CD14-positive monocyte (primary cell): ENCODE measurements at places on chromosomes 12 and 14.

- no peak for DNase-seq
Measured at GRCh38 chr14:40003773-40004172, 571.5 kb upstream of the FBXO33 start.

DNA sequence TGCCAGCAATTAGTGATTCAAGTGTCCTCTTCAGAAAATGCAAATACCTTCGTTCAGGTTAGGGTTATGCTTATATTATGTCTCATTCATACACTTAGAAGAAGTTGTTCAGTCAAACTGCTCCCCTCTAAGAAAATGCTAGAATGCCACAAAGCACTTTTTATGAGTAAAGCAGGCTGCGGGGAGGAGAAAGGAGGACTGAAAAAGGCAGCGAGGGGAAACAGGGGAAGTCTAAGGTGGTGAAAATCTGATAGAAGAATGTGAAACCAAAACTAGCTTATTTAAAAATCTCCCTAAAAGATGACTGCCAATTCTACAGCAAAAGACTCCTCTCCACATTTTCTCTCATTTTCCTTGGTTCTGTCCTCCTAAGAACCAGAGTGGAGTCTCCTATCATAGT is 70.1 kb downstream of the PRKD1 start:
- DNase-seq: no peak

DNA sequence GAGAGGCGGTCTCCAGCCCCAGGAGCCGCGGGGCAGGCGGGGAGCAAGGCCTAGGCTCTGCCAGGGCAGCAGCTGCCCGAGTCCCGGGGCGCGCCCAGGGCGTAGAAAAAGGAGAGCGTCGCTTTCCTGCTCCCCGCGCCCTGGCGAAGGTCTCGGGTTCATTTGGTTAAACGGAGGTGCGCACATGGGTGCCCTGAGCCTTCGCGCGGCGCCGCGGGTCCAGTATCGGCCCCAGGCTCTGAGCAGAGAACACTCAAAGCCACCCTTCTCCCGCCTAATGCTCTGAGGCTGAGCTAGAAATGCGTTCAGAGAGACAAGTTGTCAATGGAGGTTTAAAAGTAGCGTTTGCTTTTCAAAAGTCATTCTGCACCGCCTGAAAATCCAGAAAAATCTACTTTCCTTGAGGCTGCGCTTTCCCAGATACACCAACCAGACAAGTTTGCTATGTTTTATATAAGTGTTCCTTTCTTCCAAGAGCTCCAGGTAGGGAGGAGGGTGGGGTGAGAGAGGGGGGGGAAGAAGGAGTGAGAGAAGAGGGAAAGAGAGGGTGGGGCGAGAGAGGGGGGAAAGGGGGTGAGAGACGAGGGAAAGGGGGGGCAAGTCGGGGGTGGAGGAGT is 1.5 kb downstream of the TMEM132C start:
- DNase-seq: no peak

DNA sequence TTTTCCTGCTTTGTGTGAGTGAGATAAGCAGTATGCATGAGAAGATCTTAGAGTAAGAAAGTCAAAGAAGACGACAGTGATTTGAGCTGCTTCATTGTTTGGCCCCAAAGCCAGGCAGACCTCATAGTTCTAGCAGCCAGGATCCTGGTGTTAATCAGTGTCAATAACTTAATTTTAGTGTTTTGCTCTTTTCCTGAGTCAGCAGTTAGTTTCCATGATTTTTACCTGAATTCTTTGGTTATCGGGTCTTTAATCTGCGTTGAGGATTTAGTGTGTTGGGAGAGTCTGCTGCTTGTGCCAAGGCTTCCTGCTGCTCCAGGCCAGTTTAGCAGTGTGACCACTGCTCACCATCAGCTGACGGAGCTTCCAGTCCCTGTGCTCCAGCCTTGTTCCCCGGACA is 241.6 kb upstream of the SOX5 start:
- no peak for DNase-seq

GRCh38 chr12:73598626-73599025 is 939.0 kb upstream of the ATXN7L3B start:
- no peak for DNase-seq

GRCh38 chr12:2551412-2551900 is 243.3 kb upstream of the FKBP4 start:
- peak; percentile 92 for DNase-seq

- DNase-seq: no peak
Measured at GRCh38 chr12:45975506-45975905, 14.9 kb downstream of the SCAF11 start.

GRCh38 chr12:93573552-93574223 is 1.2 kb downstream of the SOCS2 start:
- peak; percentile 57 for DNase-seq

GRCh38 chr12:104399740-104400612 is 56.8 kb upstream of the CHST11 start:
- no peak for DNase-seq

DNA sequence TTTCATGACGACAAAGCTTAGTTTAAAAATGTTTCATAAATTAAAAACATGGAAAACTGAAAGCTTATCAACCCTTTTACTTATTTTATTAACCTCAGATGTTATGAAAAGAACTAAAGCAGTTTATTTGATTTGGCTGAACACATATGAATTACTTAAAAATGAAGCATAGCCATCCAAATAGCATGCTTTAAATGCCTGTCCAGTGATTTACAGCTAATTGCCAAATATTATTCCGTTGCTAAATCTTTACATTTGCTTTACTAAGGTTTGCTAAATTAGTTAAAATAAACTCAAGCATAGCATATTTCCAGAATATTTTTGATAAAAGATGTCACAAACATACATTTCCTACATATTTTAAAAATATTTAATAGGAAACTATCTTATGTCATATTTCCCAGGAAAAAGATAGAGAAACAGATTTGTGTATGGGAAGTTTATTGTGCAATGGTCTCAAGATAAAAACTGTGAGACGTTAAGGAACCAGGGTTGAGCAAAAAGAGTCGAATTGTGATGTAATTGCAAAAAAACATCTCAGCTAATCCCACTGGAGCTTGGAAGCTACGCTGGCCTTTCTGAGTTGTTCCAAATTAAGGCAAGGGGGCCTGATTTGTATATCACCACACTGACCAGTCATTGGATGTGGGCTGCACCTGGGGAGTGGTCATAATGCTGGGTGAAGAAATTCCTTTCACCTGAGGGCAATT is 25.8 kb downstream of the GPR135 start:
- no peak for DNase-seq

GRCh38 chr14:45073231-45073879 is 10.6 kb upstream of the PRPF39 start:
- DNase-seq: no peak

DNA sequence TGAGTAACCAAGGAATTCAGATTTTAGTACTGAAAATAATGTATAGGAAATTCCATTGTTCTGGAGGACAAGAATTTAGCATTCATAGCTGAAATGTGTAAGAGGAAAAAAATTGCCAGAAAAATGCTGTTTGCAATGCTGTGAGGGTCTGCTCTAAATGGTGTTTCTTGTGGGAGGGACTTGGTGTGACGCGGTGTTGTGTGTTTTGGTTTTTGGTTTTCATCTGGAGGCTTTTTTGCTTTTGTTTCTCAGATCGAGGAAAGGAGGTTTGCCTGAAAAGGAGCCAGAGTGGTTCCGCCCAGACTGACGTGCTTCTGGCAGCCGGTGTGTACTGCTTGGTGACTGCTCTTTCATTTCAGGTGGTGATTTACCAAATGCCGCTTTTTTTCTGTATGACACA is 211.8 kb upstream of the HMGA2 start:
- DNase-seq: no peak

DNA sequence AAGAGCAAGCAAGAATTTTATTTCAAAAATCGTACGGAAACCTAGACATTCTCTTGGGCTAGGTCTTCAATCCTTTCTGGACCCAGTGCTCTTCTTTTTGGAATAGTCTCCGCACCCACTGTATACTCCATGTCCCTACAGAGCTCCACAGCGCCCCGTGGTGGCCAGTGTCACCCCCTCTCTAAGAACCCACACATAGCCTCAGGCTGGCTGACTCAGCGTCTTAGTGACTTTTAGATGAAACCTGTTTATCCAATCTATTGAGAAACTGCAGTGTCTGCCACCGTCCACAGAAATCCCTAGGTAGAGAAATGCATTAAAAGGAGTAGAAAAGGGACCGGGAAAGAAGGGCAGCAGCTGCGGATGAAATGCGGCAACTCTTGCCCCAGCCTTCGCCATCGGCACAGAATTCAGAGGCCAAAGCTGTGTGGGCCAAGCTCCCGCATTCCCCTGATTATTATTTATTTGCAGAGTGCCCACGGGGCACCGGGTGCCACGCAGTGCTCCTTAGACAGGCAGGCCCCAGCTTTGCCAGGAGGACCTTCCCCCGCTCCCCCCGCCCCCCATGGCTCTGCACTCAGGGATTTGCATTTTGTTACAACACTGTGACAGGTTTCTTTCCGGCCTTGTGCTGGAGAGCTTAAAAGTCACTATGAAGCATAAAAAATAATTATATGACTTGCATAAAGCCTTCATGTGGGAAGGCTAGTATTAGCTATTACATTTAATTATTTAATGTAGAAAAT is 170.1 kb upstream of the FKBP4 start:
- DNase-seq: no peak

DNA sequence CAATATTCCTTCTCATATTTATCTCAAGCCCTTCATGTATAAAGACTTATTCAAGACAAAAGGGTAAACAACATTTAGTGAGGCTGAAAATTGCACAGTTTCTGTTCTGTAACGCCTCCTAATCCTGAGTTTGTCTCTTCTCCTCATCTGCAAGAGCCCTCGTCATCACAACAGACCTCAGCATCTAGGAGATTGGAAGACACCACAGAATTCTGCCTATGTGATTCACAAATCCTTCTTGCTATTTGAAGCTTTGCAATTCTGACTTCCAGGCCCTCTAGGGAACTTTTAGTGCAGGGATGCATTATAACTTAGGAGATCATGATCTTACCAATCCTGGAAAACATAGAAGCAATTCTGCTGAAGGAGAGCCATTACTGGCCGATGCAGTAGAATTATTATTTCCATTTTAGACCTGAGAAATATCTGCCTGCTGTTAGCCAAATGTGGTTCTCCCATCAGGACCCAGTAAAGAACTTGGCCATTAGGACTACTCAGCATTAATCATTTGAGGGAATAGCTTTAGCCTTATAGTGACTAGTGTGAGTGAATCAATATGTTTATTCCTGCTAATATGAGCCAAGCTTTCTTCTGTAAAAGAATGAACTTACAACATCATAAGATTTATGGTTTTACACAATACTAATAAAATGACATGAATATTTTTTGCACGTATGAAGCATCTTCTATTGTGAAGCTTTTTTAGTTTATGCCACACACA is 119.5 kb downstream of the ANO4 start:
- DNase-seq: no peak

DNA sequence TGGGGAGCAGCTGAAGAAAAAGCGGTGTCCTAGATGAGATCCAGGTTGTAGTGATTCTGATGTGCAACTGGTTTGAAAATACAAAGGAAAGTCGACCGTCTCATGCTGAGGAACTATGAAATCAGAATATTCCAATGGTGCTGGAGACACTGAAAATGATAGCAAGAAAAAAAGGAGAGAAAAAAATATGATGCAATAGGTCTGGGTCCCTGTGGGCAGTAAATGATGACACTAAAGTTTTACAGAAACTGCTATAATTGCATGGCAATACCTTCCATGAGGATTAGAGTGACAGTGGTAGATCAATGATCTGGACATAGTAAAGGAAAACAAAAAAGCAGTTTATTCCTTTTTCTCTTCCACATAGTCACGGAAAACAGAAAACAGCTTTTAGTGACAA is 2.3 kb downstream of the PYM1 start:
- DNase-seq: no peak

DNA sequence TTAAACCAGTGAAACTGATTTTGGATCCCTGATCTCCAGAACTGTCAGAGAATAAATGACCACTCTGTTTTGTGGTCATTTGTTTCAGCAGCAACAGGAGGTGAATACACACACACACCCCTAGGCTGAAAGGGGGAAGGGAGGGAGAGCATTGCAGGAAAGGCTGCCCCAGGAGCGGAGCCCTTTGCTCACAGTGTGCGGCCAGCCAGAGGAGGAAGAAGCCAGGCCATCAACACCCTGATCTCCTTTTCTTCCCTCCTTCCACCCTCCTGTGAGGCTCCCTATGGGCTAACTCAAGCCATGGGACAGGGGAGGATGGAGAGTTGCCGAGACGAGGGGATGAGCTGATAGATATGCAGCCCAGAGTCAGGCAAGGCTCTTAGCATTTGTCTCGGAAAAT is 211.9 kb downstream of the TBX5 start:
- no peak for DNase-seq

- DNase-seq: peak; percentile 93
Measured at GRCh38 chr14:61553730-61554641, 141.3 kb upstream of the HIF1A start.

DNA sequence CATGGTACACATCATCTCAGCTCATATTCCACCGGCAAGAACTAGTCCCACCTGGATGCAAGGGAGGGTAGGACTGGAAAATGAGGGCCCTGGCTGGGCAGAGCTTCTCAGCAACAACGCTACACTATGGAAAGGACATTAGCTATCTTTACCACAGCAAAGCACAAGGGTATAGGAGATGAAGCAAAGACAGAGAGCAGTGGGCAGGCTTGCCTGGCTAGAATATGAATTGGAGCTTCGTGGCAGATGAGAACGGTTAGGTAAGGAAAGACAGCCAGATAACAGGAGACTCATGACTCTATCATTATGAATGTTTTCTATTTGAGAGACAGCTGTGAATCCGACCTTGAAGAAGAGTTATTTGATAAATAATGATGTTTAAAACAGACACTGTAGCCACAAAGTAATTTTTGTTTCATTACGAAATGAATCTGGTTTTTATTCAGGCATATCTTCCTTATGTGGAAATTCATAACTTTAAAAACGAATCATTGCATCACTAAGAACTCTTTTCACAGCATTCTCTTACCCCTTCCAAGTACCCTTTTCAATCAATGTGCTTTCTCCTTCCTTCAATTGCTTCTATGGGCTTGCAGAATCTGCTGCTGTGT is 59.1 kb upstream of the PCED1B start:
- DNase-seq: no peak

DNA sequence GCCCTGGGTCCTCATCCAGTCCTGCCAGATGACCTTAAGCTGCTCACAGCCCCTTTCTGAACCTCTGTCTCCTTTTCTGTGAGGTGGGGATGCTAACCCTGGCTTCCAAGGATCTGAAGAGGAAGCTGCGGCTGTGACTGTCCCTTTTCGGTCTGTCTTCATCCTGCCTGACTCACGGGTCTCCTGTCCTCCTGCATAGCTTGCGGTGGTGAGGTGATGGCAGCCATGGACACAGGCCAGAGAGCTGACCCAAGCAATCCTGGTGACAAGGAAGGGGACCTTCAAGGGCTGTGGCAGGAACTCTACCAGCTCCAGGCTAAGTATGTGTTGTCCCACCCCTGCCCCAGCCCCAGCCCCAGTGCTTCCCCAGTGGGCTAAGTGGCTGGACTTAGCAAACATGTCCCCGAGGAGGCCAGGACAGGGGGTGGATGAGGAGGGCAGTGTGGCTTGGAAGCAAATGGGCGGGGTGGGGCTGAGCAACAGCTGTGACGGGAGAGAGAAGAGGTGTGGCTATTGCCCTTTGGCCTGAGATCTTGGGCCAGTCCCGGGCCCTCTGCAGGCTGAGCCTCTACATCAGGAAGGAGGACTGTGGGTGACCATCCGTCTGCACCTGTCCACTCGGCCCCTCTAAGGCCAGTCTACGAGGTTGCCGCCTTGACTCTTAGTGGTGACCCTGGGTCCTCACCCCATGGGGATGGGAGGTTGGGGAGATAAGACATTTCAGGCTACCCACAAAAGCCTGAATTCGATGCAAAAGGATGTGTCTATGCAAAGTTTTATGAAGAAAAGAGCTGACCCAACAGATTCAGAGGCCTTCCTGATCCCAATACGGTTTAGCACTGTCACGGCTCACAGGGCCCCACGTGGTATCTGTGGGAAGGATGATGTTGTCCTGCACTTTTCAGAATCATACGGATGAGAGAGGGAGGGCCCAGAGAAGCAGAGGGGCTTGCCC is 1.1 kb downstream of the CCDC197 start:
- no peak for DNase-seq
